Activated CD8-positive, alpha-beta memory T cell treated with anti-CD3 and anti-CD28 coated beads, Interleukin-2, amount 10 ng/mL, durations not matched to agents 7 days and 5 days (primary cell): ENCODE measurements at places on chromosomes 1 and 21.

DNA sequence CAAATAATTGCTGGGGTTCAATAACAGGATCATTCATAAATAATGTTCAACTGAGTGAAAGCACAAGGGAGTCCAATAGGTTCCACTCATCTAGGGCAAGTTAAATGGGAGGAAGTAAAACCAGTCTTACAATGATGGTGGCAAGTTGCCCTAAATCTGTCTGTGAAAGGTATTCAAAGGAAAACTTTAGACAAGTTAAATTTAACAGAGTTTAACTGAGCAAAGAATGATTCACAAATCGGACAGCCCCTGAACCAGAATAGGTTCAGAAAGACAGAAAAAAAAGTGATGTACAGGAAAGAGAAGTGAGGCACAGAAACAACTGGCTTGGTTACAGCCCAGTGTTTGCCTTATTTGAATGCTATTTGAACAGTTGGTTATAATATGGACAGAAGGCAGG lies 183.5 kb upstream of the ADGRL4 start:
- H3K27me3 ChIP-seq: no peaks in the 10 kb centered on the region
- H3K4me3 ChIP-seq: no peak overlapping the region
- H3K4me1 ChIP-seq: peaks cover 4% of the 10 kb centered on the region
- H3K27ac ChIP-seq: no peak overlapping the region
- no peaks in the 10 kb centered on the region for H3K36me3 ChIP-seq
- DNase-seq: no peak

GRCh38 chr1:201253411-201253810 lies 29.9 kb upstream of the PKP1 start:
- H3K4me3 ChIP-seq: no peak overlapping the region
- no peaks in the 10 kb centered on the region for H3K4me1 ChIP-seq
- H3K27me3 ChIP-seq: no peaks in the 10 kb centered on the region
- H3K27ac ChIP-seq: no peak overlapping the region

DNA sequence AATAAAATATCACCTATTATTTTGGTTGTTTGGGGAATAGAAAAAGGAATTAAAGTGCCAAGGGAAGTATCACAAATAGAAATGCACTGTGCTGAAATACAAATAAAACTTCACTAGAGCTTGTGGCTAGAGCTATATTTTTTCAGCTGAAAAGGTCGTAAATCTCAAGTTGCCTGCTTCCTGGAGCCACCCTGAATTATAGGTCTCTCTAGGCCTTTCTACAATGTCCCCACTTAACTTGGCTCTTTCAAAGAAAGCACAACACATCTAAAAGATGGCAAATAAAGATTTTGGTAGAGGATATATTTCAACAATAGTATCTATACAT lies 5.0 kb upstream of the RNF2 start:
- peaks cover 4% of the 10 kb centered on the region for H3K27me3 ChIP-seq
- no peak overlapping the region for H3K4me3 ChIP-seq
- DNase-seq: no peak
- H3K4me1 ChIP-seq: peaks cover 6% of the 10 kb centered on the region
- H3K27ac ChIP-seq: no peak overlapping the region
- H3K36me3 ChIP-seq: no peaks in the 10 kb centered on the region

- H3K27ac ChIP-seq: no peak overlapping the region
- no peaks in the 10 kb centered on the region for H3K36me3 ChIP-seq
- no peak for DNase-seq
- H3K4me3 ChIP-seq: no peak overlapping the region
Observed at GRCh38 chr1:208929575-208929974, 653.9 kb upstream of the CAMK1G start.

DNA sequence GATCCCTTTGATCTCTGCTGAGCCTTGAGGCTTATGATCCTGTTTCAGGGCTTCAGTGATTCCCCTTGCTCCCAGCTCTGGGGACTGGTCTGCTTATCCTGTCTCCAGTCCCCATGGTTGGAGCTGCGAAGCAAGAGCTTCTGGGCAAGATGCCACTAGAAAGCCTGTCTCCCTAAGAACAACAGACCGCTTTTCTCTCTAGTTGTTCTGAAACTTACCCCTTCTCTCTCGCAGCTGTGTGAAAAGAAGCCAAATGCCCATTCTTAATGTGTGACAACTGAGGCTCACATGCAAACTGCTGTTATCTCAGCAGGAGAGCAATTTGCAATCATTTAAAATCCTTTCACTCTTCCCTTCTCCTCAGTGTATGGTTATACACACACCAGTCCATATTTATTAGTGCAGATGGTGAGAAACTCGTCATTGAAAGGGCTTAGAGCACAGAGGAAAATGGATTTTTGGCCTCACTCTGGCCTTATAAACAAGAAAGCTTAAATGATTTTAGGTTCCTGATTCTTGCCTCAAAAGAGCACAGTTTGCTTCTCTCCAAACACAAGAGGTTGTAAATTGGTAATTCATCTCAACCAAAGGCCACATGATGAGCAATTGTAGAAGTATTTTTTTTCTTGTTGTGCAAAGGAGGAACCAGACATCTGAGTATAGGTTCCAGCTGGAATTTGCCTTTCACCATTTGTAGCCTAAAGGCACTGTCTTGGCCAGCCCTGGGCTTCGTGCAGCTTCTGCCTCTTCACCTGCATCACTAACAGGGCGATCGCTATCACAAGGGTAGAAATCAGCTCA lies 179.2 kb upstream of the LMO4 start:
- H3K4me3 ChIP-seq: no peak overlapping the region
- peaks cover 9% of the 10 kb centered on the region for H3K4me1 ChIP-seq
- H3K27ac ChIP-seq: no peak overlapping the region

DNA sequence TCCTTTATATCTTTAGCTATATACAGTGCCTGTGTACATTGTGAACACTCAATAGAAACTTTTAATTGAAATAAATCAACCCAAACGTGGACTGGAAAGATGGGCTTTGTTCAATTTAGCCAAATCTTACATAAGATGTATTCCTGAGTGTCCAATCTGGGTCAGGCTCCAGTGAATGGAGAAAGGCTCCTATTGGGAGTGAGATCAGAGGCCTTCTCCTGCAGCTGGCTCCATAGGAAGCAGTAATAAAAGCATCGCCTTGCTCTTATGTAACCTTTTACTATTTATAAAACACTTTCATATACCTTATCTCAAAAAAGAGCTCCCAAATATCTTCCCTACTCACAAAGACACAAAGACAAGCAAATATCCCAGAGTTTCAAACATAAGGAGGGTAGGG lies 24.9 kb upstream of the RGS16 start:
- peaks cover 54% of the 10 kb centered on the region for H3K27me3 ChIP-seq
- H3K27ac ChIP-seq: no peak overlapping the region
- DNase-seq: no peak
- H3K36me3 ChIP-seq: no peaks in the 10 kb centered on the region
- no peak overlapping the region for H3K4me3 ChIP-seq

GRCh38 chr1:17162941-17163340 lies 42.0 kb upstream of the PADI1 start:
- no peaks in the 10 kb centered on the region for H3K27me3 ChIP-seq
- DNase-seq: no peak
- peaks cover 3% of the 10 kb centered on the region for H3K4me1 ChIP-seq

DNA sequence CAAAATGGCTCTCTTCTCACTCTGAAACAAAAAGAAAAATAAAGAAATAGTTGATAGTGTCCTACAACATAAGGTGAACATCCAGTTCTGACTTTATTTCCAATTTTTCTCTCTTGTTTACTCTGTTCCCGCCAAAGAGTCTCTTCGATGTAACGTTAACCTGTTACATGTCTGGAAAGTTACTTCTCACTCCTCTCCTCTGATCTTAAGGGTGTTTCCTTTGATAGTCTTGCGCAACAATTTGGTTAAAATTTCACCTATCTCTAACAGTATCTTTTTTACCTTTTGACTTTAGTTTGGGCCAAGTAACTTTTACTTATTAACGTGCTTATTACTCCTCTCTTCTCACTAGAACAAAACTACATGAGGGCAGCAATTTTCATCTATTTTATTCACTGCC lies 1450.2 kb downstream of the BRINP3 start:
- no peak for DNase-seq
- H3K27ac ChIP-seq: no peak overlapping the region

- DNase-seq: peak; percentile 69
- H3K36me3 ChIP-seq: no peaks in the 10 kb centered on the region
- H3K4me3 ChIP-seq: no peak overlapping the region
Observed at GRCh38 chr1:31587720-31588423, 11.6 kb downstream of the TINAGL1 start.

- no peak overlapping the region for H3K4me3 ChIP-seq
- DNase-seq: no peak
- H3K36me3 ChIP-seq: no peaks in the 10 kb centered on the region
- no peaks in the 10 kb centered on the region for H3K4me1 ChIP-seq
- no peak overlapping the region for H3K27ac ChIP-seq
- peaks cover 45% of the 10 kb centered on the region for H3K27me3 ChIP-seq
Observed at GRCh38 chr21:26966649-26967061, 233 bp downstream of the ADAMTS5 start.

DNA sequence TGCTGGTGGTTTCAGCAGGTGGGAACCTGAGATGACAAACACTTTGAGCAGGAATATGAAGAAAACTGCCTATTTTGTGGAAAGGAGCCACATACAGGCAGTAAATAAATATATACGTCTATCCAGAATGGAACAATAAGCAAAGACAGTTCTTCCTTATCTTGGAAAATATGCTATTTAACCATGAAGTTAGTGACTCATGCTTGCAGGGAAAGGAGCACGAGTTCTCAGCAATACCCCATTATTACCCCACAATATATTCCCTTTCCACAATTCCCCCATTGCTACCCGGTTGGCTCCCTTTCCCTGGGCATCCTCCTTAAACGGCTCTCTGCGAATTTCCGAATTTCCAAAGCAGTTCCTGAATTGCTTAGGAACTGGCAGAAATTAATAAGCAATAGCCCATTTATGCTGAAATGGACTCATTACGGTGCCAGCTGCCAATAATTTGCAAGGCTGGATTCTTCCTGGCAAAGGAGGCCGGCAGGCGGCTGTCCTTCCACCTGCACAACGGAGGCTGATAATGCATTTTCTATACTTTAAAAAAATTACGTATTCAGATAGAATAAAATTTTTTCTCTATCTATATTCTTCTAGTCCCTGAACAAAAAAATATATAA lies 65.4 kb downstream of the TIAM1 start:
- DNase-seq: no peak
- peaks cover 10% of the 10 kb centered on the region for H3K4me1 ChIP-seq
- peaks cover under 1% of the 10 kb centered on the region for H3K27me3 ChIP-seq
- no peak overlapping the region for H3K4me3 ChIP-seq

GRCh38 chr1:231557411-231557810 lies 28.9 kb downstream of the TSNAX start:
- no peak overlapping the region for H3K27ac ChIP-seq
- peaks cover 23% of the 10 kb centered on the region for H3K4me1 ChIP-seq
- H3K36me3 ChIP-seq: peaks cover 33% of the 10 kb centered on the region
- DNase-seq: no peak
- no peaks in the 10 kb centered on the region for H3K27me3 ChIP-seq
- no peak overlapping the region for H3K4me3 ChIP-seq

DNA sequence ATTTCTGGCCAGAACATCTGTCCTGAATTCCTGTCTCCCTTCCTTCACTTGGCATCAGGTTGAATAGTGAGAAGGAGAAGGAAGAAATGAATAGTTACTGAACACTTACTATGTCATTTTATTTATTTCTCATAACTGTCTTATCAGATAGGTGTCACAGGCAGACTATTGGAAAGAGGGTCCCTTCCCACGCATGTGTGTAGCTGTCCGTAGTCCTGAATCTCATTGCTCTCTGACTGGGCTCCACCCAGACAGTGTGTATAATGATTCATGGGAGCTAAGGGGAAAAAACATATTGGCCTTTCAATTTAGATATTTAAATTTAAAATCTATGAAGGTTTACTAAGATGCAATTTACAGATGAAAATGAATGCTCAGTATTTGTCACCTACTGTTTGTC lies 86.1 kb downstream of the OMA1 start:
- no peak for DNase-seq
- no peaks in the 10 kb centered on the region for H3K4me1 ChIP-seq

DNA sequence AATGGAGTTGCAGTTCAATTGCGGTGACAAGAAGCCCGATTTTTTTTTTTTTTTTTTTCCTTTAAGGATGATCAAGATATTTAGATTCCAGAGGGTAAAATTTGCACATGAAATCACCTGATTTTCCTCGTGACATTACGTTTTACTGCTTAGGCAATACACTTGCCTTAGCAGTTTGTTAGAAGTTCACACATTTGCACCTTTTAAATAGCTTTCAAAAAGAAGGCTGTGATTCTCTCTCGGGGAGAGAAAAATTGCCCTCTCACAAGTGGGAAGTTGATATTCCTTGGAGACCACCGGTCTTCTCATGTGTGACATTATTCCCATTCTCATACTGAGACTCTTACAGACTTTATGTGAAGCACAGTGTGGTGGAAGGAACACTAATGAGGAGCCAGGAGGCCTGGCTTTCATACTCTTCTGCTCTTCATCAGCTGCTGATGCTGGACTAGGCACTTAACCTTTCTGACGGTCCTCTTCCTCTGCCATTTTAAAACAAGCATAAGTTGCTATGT lies 69.8 kb upstream of the HSPA13 start:
- no peak for DNase-seq
- H3K36me3 ChIP-seq: peaks cover 12% of the 10 kb centered on the region
- H3K4me1 ChIP-seq: peaks cover 45% of the 10 kb centered on the region
- H3K4me3 ChIP-seq: no peak overlapping the region

GRCh38 chr1:154352581-154353459 lies 27.5 kb downstream of the ATP8B2 start:
- no peak for DNase-seq
- H3K4me1 ChIP-seq: peaks cover 22% of the 10 kb centered on the region

- H3K4me3 ChIP-seq: no peak overlapping the region
- H3K4me1 ChIP-seq: no peaks in the 10 kb centered on the region
- H3K27me3 ChIP-seq: no peaks in the 10 kb centered on the region
- H3K36me3 ChIP-seq: no peaks in the 10 kb centered on the region
- no peak overlapping the region for H3K27ac ChIP-seq
- DNase-seq: no peak
Observed at GRCh38 chr21:29547998-29548397, 249.3 kb downstream of the BACH1 start.

DNA sequence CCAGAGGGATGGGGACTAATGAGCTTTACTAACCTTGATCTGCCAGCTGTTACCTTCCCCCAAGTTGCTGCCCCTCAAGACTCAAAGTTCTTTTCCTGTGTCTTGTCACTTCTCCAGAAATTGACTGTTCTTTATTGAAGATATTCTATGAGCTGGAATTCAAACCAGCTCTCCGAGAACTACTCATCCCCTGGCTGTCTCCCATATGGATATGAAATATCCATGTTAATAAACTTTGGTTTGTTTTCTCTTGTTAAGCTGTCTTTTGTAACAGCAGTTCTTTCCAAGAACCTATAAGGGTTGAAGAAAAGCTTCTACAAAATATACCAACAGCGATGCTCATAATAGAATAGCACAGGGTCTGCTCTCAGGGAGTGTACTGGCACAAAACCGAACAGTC lies 77.0 kb downstream of the CAMK2N1 start:
- no peak for DNase-seq
- H3K27ac ChIP-seq: no peak overlapping the region
- peaks cover 40% of the 10 kb centered on the region for H3K27me3 ChIP-seq
- H3K4me3 ChIP-seq: no peak overlapping the region
- H3K36me3 ChIP-seq: no peaks in the 10 kb centered on the region
